ENCODE measurements at places on chromosomes 6 and 20.
A peak's percentile ranks its signal among the peaks of the same experiment; 100 is the strongest.

DNA sequence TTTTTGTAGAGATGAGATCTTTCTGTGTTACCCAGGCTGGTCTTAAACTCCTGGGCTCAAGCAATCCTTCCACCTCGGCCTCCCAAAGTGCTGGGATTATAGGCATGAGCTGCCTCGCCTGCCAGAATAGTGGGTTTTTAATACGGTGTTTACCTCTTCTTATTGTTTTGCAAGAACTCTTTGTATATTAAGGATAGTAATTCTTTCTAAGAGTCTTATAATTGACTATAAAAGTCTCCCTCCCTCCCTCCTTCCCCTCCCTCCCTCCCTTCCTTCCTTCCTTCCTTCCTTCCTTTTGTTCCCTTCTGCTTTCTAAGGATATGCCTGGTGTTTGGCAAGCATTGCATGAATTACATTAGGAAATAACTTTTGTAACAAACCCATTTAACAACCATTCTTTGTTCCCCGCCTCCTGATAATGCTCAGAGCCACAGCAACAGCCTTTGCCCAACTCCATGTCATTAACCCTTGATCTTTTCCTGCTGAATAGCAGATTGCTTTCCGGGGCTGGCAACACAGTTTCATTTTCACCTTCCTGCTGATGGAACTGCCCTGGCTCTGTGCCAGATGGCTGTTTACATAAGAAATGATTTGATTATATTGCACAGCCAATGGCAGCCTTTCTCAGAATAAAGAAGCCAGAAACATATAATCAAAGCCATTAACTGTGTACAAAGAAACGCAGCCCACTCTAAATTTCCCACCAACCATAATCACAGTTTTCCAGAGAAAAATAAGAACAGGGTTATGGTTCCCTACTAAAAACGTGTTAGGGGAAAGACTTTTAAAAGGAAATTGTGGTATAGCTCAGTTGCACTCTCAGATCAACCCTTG is 143.7 kb upstream of the PTPN1 start:
- DNase-seq, result peak; percentile 43

DNA sequence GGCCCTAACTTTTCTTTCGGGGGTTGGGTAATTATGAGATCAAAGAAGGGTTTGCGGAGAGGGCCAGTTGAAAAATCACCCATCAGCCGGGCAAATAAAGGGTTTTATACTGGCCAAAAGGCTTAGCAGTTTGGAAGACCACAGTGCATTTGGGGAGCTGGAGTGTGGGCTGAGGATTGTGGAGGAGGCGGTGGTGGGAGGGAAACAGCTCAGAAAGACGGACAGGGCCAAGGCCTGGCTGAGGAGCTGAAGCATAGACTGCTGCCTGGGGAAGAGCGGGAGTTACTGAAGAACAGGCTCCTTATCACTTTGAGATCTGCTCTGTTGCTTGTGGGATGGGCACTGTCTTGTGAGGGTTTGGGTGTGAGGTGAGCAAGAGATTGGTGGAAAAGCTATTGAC is 144.2 kb downstream of the CARMIL1 start:
- DNase-seq, result no peak

DNA sequence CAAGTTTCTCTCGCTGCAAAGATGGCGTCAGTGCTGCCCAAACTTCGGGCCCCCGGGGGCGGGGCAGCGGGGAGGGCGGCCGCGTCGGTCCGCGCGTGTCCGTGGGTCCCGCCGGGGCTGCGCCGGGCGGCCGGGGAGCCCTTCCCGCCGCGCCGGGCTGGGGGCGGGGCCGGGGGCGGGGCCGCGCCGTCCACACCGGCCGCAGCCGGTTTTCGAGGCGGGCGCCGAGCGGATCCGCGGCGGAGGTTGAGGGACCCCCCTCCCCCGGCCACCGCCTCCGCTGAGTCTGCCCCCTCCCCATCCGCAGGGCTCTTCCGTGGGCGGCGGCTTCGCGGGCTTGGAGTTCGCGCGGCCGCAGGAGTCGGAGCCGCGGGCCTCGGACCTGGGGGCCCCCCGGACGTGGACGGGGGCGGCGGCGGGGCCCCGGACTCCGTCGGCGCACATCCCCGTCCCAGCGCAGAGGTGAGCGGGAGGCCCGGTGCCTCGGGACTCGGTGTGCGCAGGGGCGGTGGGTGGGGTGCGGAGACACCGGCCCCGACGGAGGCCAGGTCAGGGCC is 572 bp downstream of the SLC2A4RG start:
- peak; percentile 28 for DNase-seq

DNA sequence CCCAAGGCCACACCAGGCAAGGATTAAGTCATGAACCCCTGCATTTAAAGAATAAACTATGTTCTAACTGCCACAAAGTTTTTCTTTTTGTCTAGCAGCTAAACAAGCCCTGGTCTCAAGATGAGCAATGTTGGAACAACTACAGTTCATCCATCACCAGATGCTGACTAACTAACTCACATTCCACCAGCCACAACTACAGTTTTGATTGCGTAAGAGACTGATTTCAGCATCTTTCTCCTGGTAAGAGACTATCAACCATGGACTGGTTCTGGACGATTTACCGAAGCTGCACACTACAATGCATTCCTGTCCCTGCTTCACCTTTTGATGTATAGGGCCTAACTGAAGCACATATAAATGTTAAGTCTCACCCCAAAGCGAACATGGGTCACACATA is 43.0 kb downstream of the F13A1 start:
- DNase-seq, result no peak

- peak; percentile 20 for DNase-seq
Measured at GRCh38 chr20:10954137-10954840, 280.5 kb upstream of the JAG1 start.

GRCh38 chr6:87832025-87832825 is 130.2 kb upstream of the AKIRIN2 start:
- DNase-seq, result peak; percentile 7

GRCh38 chr6:123925350-123925749 is 121.7 kb downstream of the NKAIN2 start:
- DNase-seq, result peak; percentile 52

- DNase-seq, result peak; percentile 60
Measured at GRCh38 chr6:139973669-139974344, 599.4 kb upstream of the CITED2 start.

DNA sequence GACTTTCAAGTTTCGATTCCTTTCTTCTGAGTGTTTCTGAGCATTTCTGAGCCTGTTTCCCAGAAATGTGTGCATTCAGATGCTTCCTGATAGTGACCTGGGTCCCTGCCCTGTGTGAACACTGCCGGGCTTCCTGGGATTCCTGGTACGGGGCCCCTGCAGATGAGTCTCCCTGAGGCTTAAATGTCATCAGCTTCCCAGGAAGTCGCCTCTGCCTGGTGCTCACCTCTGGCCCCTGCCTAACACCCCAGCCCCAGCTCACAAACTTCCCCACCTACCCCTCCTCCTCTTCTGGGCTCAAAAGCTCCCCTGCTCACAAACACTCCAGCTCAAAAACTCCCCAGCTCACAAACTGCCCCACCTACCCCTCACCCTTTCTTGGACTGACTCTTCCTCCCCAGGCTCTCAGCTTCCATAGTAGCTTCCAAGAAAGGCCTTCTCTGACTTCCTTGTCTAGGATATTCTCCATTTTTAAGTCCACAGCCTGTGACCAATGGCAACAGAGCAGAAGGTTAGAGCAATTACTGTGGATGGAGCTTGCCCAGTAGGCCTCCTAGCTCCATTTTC is 42.0 kb downstream of the TGM2 start:
- no peak for DNase-seq

GRCh38 chr6:149057464-149057840 is 260.1 kb upstream of the TAB2 start:
- no peak for DNase-seq
